ENCODE measurements at places on chromosomes 16 and 17.
A peak's percentile ranks its signal among the peaks of the same experiment; 100 is the strongest.

DNA sequence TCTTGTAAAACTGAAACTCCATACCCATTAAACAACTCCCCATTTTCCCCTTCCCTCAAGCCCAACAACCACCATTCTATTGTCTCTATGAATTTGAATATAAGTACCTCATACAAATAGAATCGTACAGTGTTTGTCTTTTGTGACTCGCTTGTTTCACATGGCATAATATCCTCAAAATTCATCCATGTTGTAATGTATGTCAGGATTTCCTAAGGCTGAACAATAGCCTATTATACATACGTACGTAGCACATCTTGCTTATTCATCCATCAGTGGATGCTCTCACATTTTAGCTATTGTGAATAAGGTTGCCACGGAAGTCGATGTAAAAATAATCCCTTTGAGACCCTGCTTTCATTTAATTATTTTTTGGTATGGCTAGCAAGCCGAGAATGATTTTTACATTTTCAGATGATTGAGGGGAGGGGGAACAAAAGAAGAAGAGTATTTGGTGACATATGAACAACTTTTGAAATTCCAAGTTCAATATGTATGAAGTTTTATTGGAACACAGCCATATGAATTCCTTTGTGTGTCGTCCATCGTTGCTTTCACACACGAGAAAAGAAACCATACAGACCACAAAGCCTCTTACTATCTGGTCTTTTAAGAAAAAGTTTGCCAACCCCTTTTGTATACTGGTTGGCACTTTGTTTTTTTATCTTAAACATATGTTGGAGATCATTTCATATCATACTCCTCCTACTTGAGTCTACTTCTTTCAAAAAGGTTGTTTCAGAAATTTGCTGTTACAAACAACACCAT is 371.2 kb downstream of the NPIPA8 start:
- no peak for DNase-seq

GRCh38 chr17:65657251-65657828 is 95.9 kb upstream of the AXIN2 start:
- DNase-seq: no peak

DNA sequence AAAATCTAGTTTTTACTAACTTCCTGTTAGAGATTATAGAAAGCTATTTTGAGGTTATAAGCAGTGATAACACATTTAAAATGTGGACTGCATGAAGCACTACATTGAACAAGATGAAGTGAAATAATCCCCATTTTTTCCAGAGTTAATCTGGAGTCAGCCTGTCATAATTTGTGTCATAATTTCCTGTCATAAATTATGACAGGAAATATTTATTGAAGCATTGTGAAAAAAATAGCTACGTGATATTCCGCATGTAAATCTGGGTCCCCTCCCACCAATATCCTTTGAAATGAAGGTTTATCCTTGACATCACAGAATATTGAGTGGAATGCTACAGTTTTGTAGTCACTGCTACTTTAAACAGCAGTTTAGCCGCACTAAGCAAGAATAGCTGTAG is 40.1 kb downstream of the OMG start:
- no peak for DNase-seq

DNA sequence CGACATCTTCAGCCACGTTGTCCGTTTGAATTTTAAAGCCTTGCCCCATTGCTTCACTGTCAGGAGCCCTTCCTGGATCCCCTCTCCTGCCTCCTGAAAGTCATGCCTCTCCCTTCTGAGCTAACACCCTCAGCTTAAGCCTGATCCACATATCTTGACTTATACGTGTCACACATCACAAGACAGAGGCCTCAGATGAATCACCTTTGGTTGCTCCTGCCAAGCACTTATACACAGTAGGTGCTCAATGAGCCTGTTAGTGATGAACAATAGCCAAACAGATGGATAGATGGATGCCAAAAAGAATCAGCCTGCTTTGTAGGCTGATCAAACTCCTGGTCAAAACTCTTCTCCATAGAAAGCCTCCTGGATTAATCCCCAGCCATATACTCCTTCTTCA is 31.8 kb downstream of the PITPNM3 start:
- no peak for DNase-seq

GRCh38 chr16:50505714-50506542 is 42.3 kb upstream of the NKD1 start:
- DNase-seq: no peak

GRCh38 chr16:76913046-76913445 is 277.9 kb upstream of the MON1B start:
- no peak for DNase-seq

- peak; percentile 75 for DNase-seq
Observed at GRCh38 chr17:81917565-81918332, at the start of gene SIRT7. Gene SIRT7 (minus strand): TSS chr17:81918176. CDS start chr17:81918131, 45 bp downstream.

GRCh38 chr17:679491-679890 is 35.1 kb downstream of the VPS53 start:
- DNase-seq: no peak

GRCh38 chr17:82246365-82247181 is 17.7 kb downstream of the SLC16A3 start:
- DNase-seq: peak; percentile 59

GRCh38 chr16:84751241-84751640 is 51.4 kb downstream of the USP10 start:
- no peak for DNase-seq

GRCh38 chr17:41972571-41973407 is 6.2 kb downstream of the CNP start:
- DNase-seq: no peak

GRCh38 chr17:82876602-82877379 is 37.0 kb upstream of the ZNF750 start:
- DNase-seq: peak; percentile 75

- DNase-seq: no peak
Observed at GRCh38 chr16:76222087-76222486, 55.1 kb upstream of the CNTNAP4 start.

DNA sequence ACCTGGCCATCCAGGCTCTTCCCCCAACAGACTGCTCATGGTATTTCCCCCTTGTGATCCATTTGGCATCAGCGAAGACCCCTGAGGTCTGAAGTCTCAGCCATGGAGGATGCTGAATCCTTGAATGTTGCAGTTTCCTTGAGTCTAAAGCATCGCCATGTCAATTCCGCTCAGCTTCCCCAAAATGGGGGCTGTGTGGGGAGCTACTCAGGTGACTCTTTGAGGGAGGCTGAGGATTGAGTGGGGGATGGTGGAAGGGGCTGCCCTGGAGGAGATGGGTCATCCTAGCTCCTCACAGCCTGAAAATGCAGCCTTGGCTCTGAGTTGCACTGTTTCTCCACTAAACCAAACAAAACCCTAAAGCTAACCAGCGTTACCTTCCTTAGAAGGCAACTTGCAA is 2.6 kb downstream of the C16orf78 start:
- DNase-seq: no peak

GRCh38 chr17:50460831-50461526 is 7.7 kb downstream of the CHAD start:
- DNase-seq: no peak

DNA sequence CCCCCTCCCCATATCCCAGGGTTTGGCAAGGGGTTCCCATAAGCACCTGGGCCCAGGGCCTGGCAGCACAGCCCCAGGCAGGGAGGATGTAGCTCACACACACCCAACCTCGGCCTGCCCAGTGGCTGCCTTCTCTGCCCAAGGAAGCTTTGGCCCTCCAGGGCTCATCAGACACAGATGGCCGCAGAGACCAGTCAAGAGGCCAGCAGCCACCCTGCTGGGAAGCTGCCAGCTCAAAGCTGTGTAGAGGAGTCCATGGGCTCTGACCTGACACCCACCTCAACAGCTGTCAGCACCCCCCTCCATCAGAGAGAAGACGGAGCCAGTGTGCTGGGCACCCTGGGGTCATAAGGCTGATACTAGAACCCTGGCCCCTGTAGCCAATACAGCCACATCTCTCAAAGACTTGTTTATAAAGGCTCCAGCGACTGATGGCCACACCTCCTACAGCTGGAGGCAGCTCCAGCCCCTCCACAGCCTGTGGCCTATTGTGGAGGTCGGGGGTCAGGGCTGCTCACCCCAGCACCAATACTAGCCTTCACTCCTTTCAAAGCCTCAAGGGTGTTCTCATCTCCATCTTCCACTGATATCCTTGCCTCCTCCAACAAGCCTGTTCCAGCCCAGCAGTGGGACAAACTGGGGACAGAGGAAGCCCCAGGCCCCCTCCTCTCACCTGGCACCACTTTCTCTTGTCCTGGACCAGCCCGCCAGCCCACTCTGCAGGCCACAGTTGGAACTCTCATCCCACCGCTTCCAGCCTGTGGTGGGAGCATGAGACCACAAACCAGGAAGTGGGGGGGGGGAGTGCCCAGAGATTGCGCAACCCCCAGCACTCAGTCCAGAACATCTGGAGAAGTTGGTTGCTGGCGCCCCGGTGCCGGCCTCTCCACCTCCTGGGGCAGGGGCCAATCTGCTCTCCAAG is 2.2 kb upstream of the MPG start:
- DNase-seq: peak; percentile 64

GRCh38 chr17:929586-929985 is 50.0 kb downstream of the NXN start:
- no peak for DNase-seq

DNA sequence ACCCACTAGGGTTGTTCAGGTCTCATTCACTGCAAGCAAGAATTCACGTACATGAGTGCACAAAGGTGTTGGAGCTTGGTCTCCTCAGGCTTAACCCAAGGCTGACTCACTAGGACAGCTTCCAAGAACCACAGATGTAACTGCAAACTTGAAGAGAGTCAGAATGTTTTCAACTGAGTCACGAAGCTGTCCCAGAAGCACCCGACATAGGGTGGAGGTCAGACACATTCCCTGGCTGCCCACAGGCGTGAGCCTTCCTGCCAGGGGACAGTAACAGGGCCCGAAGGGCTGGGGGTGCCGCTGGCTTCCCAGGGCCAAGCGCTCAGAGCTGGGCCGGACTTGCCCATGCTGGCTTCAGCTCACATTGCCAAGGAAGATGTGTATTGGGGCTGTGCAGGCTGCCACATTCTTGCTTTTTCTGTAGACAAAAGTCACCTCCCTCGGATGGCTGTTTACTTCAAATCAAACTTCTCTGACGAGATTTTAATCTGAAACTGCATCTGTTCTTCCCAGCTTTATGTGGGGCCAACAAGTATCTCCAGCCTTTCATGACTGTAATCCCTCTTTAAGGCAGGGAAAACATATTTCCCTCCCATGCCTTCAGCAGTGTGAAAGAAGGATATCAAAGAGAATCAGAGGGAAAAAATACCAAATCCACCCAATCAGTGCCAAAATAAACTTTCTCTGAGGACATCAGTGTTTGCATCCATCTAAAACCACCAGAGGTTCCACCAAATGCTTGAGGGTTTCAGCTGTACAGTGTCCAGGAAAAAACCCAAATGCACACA is 14.3 kb downstream of the CMTM3 start:
- DNase-seq: no peak

- no peak for DNase-seq
Observed at GRCh38 chr16:57700781-57701551, 6.4 kb downstream of the DRC7 start.

GRCh38 chr16:25172831-25173230 is 43.9 kb upstream of the AQP8 start:
- DNase-seq: peak; percentile 77

GRCh38 chr17:46150216-46150963 is 42.8 kb downstream of the KANSL1 start:
- no peak for DNase-seq

DNA sequence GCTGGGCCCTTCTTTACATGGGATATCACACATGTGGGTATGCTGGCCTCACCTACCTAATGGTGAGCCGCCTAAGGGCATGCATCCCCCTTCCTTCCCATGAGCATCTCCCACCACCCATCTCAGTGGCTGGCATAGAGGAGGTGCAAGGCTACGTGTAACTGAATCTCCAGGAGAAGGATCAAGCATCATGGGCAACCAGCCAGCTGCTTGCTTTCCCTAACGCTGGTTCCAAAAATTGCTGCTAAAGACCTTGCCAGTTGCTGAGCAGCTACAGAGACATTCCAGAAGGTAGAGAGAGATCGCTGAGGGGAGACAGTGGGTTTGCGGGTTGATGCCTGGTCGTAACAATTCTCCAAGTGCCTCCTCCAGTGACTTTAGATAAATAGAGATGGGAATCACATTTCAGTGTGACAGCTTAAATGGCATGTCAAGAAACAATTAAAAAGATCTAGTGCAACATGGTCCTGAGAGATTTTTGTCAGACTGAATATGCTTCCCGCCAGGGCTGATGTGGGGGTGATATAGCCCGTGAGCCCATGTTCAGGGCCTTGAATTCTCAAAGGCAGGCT is 378.4 kb upstream of the CDH5 start:
- DNase-seq: no peak

DNA sequence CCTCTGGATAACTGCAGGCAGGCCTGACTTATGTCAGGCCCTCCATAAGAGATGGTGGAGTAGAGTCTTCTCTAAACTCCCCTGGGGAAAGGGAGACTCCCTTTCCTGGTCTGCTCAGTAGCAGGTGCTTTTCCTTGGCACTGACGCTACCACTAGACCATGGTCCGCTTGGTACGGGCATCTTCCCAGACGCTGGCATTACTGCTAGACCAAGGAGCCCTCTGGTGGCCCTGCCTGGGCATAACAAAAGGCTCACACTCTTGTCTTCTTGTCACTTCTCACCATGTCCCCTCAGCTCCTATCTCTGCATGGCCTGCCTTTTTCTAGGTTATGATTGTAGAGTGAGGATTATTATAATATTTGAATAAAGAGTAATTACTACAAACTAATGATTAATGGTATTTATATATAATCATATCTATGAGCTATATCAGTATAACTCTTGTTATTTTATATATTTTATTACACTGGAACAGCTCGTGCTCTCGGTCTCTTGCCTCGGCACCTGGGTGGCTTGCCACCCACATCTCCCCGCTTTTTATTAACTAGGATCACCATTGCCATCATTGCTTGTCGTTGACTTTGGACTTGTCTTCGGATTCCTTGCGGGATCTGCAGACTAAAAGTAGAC is 59.8 kb upstream of the ARL4D start:
- DNase-seq: peak; percentile 89

- peak; percentile 90 for DNase-seq
Observed at GRCh38 chr16:35207059-35207999, 1747.9 kb downstream of the TP53TG3F start.

DNA sequence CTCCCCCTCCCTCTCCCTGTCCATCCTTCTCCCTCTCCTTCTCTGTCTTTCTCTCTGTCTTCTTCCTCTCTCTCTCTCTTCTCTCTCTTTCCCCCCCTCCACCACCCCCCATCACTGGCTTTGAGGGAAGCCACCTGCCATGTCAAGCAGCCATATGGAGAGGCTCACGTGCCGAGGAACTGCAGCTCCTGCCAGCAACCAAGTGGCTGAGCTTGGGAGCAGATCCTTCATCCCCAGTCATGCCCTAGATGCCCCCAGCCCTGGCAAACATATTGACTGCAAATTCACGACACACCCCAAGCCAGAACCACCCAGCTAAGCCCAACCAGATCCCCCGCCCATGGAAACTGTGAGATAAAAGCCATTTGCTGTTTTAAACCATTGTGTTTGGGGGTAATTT is 40.9 kb upstream of the RBFOX3 start:
- peak; percentile 9 for DNase-seq

- no peak for DNase-seq
Observed at GRCh38 chr17:64984181-64984580, 64.9 kb upstream of the LRRC37A3 start.

- no peak for DNase-seq
Observed at GRCh38 chr17:77723909-77724875, 234.3 kb upstream of the TNRC6C start.

Data from testis (tissue), 5 donors.